Fibroblast of skin of back (primary cell): ENCODE measurements at places on chromosomes 2 and 18.

DNA sequence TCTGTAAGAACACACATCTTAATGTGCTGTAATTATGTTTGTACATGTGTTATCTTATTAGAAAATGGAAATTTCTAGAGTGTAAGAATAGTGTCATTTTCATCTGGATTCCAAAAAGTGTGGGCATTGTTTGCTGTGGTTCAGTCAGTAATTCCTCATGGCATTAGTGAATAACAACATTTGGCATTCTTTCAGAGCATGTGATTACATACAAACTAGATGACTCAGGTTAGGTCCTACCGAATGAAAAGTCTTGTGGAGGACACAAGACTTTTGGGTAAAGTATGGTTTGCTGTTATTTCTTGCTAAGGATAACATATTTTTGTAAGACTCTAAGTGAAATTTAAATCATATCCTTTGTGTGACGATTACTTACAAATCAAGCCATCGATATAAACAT is 593.1 kb upstream of the NRXN1 start:
- DNase-seq = peak; percentile 59

DNA sequence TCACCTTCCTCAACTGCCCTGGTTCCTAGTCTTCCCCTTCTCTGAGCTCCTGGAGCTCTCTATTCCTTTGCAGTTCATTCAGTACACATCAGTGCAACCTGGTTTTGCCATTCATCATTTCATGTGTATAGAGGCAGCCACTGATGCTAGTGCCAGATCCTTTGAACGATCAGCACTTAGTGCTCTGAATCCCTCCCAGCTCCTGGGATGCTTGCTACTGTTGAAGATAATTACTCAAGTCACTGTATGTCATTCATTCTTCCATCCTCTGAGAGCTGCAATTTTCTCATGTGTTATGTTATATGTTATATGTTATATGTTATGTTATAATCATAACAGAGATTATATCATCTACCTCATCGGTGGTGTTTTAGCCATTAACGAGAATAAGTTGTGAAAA is 98.5 kb upstream of the UXS1 start:
- no peak for DNase-seq

DNA sequence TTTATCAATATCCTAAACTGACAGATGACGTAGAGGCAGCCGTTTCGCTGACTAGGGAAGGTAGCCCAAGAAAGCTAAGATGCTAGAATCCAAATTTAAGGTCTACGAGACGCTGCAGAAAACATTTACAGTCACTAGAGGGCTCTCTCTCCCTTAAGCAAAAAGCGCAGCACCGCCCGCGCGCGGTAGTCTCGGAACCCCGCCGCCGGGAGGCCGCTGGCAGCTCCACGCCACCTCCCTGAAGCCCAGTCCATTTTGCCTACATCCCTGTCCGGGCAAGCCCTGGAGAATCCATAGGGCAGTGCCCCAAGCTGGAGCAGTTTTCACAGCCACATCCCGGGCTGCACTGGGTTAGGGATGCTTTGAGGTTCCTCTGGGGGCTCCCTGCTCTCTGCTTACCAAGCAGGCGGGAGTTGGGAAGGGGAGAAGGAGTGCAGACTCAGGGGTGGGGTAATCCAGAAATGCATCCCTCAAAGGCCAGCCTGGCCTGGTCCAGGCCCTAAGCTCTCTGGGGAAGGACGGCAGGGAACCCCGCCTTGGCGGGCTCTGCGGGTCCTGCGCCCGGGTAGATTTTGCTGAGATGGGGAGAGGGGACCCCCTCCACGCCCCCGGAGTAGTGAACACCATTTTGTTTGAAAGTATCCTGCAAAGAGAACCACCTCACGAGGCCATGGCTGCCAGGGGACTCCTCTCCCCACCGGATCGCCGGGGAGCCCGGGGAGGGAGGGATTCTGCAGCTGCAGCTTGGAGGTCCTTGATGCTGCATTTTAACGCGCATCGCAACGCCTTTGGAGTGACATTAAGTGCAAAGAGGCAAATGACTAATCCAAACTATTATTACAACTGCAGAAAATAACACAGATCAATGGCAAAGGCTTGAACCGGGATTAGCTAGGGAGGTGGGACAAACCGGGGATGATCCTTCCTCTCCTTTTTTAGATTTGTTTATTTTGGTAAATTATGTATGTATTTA is 1.3 kb upstream of the DPYSL5 start:
- peak; percentile 66 for DNase-seq

GRCh38 chr2:121080013-121080772 is 204.8 kb downstream of the TFCP2L1 start:
- peak; percentile 53 for DNase-seq
